Ammon's horn (tissue), 1 donor: ENCODE measurements at places on chromosomes 11 and 22.

DNA sequence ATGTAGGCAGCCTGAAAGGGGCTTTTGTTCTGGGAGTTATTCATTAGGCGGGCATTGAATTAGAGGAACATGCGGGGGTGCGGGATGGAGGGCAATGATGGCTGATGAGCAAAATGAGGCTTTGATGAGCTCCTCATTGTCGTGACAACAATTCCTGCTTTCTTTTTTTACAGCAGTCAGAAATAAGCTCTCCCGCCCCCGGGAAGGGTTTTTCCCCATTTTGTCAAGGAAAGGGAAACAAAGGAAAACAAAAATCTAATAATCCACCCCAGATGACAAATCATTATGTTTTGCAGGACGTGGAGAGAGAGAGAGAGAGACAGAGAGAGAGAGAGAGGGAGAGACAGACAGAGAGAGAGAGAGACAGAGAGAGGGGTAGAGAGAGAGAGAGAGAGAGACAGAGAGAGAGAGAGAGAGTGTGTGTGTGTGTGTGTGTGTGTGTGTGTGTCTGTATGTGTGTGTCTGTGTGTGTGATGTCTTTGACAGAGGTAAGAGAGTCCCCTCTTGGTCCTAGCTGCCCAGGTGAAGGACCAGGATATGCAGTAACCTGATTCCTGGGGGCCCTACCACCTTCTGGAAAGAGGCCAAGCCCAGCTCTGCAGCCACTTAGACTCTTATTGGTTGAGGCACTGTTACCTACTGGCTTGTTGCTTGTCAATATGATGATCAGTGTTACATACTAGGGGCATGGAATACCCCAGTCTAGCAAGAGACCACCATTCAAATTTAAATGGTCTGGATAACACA lies 46.7 kb upstream of the PARVA start:
- DNase-seq = peak; percentile 93

DNA sequence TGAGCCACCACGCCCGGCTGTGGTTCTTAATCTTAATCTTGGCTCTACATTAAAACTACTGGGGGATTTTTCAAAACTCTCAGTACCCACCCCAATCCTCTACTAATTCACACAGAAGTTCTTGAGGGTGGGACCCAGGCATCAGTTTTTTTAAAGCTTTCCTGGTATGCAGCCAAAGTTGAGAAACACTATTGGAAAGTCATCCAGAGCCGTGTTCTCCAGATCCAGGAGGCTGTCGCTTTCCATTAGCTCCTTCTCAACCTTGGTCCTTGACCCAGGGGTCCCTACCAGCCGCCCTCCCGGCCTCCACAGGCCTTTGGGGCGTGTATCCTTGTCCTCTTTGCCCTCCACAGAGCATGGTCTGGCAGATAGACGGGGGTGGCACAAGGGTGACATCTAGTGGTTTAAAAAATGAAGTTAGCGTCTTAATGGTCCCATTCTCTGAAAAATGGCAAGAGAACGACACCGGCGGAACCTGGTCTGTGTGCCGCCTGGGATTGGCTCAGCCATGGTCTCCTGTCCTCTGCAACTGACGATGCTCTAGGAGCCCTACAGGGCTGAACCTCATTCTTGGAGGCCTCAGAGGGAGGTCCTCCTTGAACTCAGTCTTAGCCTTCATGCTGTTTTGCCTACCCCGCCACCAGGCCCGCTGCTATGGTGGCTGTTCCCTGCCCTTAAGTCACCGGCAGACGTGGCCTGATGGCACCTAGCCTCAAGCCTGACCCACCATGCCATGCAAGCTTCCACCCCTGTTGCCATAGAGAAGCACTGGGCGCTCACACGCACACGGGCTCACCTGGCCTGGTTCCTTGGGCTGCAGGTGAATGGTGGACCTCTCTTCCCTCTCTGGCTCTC lies 152.0 kb upstream of the SYN3 start:
- DNase-seq = peak; percentile 44

DNA sequence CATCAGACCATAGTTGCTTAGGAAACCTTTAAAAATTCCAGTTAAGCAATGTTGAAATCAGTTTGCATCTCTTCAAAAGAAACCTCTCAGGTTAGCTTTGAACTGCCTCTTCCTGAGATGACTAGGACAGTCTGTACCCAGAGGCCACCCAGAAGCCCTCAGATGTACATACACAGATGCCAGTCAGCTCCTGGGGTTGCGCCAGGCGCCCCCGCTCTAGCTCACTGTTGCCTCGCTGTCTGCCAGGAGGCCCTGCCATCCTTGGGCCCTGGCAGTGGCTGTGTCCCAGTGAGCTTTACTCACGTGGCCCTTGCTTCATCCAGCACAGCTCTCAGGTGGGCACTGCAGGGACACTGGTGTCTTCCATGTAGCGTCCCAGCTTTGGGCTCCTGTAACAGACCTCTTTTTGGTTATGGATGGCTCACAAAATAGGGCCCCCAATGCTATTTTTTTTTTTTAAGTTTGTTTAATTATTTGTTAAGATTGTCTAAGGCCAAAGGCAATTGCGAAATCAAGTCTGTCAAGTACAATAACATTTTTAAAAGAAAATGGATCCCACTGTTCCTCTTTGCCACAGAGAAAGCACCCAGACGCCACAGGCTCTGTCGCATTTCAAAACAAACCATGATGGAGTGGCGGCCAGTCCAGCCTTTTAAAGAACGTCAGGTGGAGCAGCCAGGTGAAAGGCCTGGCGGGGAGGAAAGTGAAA lies 73.4 kb downstream of the NCAPD3 start:
- peak; percentile 68 for DNase-seq

- peak; percentile 45 for DNase-seq
Observed at GRCh38 chr11:2511421-2512369, 66.9 kb downstream of the KCNQ1 start.

DNA sequence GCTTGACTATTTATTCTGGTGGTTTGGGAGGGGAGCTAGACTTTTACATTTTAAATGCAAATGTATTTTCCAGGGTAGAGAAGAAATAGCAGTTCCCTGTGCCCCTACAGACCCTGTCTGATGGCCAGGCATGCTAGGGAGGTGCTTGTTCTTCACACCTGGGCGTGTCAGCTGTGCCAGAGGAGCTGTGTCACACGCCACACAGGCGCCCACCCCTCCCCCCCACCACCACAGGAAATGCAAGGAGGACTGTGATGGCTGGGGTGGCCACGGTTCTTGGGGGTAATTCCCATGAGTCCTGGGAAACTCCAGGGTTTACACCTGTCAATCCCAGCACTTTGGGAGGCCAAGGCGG lies 82.2 kb downstream of the FLI1 start:
- DNase-seq = no peak

DNA sequence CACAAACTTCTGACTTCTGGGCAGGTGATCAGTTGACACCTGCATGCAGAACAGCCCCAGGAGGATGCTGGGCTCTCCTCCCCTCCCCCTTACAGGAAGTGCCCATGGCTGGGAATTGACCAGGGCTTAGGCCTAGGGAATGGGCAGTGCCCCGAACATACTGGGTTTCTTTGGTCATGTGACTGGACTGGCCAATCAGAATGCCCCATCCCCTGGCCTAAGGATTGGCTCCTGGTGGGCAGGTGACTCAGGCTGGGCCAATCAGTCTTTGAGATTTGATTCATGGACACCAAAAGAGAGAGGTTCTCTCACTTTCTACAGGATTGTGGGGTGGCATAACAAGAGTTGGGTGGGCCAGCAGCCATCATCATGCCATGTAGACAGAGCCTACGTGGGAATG lies 37.1 kb downstream of the MCM5 start:
- DNase-seq = no peak

- DNase-seq = no peak
Observed at GRCh38 chr22:37623075-37624016, 14.7 kb downstream of the GGA1 start.

- no peak for DNase-seq
Observed at GRCh38 chr11:34214961-34215805, 109.8 kb downstream of the NAT10 start.
